ENCODE measurements at places on chromosomes 5 and 9. TPM values are rescaled to one million over a fixed set of nuclear protein-coding genes. Genes with fewer than 3 reads are reported as not detected.

GRCh38 chr9:131824953-131825495, 85.1 kb upstream of the RAPGEF1 start:
- DNase-seq: no peak

GRCh38 chr5:176695073-176695472, 47.8 kb downstream of the TSPAN17 start:
- DNase-seq: no peak

- DNase-seq: no peak
Measured at GRCh38 chr5:124235576-124235975, 510.9 kb downstream of the ZNF608 start.

DNA sequence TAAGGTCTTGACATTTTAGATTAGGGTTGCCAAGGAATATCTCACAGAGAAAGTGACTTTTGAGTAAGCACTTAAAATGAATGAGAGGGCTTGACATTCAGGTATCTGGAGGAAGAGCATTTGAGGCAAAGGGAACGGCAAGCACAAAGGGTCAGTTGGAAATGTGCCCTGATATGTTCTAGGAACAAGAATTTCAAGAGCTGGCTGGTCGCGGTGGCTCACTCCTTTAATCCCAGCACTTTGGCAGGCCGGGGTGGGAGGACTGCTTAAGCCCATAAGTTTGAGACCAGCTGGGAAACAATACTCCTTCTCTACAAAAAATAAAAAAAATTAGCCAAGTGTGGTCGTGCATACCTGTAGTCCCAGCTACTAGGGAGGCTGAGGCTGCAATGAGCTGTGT, 16.5 kb downstream of the KIAA1958 start:
- no peak for DNase-seq

DNA sequence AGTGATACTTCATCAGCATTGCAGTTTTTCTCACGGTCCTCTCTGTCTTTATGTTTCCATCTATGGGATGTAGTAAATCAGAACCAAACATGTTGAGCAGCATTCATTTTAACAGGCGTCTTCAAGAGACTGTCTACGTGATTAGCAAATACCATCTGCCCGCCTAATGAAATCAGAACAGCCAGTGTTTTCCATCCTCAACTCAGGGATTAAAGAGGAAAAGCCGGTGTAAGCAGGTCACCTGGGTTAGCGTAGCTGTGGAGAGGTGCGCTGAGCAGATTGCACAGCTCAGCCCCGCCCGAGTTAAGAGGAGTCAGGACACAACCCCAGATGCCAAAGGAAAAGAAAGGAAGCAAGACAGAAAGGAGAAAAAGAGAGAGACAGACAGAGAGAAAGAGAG, 54.3 kb upstream of the ANKRD33B start:
- no peak for DNase-seq

GRCh38 chr5:123428521-123429220, 5.5 kb upstream of the CEP120 start:
- DNase-seq: no peak

The OR13J1 gene
- not detected for total RNA-seq

The SCGB3A1 gene
- total RNA-seq: 1.3 TPM

The MLANA gene
- not detected for total RNA-seq

The KIF24 gene
- total RNA-seq: 1.9 TPM

The RCL1 gene
- total RNA-seq: 9.5 TPM

The TLR4 gene
- 9.8 TPM for total RNA-seq

Measured in mucosa of gallbladder (tissue), 1 donor.